OCI-M1 (cell line): ENCODE measurements at places on chromosomes 4 and X.

GRCh38 chr4:173332963-173333657, 1.0 kb downstream of the HMGB2 start:
- DNase-seq: peak; percentile 59

DNA sequence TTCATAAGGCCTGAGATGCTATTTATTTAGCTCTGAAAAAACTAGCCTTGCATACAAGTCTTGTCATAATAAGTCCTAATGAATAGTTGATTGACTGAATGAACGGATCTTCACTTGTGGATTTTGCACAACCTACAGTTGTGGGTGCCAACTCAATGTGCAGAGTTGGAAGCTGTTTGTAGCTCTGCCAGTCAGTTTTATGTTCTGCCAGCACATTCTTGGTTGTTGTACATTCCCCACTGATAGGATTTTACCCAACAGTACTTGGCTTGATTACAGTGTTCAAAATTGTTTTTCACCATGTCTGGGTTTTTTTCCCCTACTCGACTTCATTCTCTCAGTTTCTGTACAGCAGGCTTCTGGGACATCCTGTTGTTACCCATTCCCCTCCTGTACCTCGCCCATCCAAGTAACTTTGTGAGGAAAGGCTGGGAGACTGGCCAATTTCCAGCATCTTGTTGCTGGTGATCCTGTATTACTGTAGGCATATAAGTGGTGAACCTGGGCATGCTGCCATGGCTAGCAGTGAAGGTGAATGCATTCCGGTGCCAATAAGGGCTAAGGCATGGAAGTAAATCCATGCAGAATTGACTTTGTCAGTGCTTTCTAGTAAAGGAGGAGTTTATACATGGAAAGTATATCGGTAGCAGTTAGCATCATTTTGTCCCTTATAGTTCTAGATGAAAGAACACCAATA, 22.8 kb downstream of the IL1RAPL1 start:
- no peak for DNase-seq

- DNase-seq: no peak
Observed at GRCh38 chr4:113646442-113646822, 115.1 kb downstream of the CAMK2D start.

- no peak for DNase-seq
Observed at GRCh38 chrX:23662853-23663252, 4.4 kb upstream of the PRDX4 start.

DNA sequence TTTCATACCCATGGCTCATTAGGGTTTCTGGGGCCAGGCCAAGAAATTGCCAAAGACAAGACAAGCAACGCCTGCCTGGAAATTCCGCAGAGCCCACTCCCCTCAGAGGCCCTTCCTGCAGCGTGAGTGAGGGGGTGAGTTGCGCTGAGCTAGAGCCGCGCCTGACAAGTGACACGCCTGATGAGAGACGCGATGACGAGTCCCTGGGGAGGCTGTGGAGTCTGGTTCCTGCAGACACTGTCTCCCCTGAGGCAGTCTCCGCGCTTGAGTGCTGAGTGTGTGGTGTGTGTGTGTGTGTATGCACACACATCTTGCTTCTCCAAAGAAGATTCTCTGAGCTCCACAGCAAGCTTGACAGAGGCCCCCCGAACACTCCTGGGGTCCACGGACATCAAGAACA, 269.8 kb downstream of the BCOR start:
- DNase-seq: no peak

DNA sequence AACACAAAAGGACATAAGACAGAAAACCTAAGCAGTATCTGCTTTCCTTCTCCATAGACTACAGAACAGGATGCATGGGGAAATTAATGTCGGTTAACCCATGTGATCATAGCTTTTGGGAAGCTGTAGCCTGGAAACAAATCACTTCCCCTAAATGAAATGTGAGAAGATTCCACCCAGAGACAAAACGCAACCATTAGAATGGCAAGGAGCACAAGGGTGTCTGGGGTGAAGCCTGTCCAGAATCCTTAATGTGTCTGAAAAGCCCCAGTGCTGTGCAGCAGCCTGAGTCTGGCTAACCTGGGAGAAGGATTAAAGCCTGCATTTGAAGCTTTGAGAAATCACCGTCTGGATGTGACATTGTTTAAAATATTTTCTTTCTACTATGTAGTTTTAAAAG, 213.3 kb downstream of the ANKRD50 start:
- DNase-seq: peak; percentile 21

DNA sequence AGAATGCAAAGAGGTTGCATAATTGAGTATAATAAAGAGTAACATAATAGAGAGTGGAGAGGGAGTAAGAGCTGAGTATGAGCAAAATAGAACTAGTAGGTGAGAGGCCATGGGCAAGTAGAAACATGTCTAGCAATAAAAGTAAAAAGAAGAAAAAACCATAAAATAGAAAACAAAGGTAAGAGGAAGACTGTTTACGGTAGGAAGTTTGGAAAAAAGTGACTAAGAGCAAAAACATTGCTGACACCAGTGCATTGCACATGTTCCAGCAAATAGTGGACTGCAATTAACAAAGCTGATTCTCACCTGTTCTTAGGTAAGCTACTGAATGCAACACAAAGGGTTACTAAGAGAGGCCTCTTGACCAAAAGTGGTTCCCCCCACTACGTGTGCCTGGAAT, 202.9 kb downstream of the TEX13A start:
- DNase-seq: no peak

GRCh38 chr4:113050371-113050755, 910 bp downstream of the ANK2 start:
- no peak for DNase-seq

GRCh38 chr4:42482516-42483327, 85.4 kb downstream of the SHISA3 start:
- DNase-seq: peak; percentile 42

DNA sequence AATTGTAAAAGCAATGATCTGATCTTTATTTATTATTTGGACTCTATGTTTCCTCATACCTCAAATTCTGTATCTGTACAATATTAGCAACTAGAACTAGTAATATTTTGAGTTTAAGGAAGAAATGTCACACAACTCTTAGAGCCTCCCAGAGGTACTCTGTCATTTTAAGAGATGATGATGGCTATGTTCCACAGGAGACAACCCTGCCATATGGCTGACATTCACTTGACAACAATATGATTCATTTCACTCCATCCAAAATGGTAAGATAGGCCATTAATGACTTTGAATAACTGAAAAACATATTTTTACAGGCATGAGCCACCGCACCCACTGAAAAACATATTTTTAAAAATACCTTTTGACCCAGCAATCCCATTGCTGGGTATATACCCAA, 190.3 kb downstream of the MAML3 start:
- DNase-seq: no peak

- DNase-seq: no peak
Observed at GRCh38 chrX:2628751-2629315, 62.3 kb upstream of the CD99 start.

DNA sequence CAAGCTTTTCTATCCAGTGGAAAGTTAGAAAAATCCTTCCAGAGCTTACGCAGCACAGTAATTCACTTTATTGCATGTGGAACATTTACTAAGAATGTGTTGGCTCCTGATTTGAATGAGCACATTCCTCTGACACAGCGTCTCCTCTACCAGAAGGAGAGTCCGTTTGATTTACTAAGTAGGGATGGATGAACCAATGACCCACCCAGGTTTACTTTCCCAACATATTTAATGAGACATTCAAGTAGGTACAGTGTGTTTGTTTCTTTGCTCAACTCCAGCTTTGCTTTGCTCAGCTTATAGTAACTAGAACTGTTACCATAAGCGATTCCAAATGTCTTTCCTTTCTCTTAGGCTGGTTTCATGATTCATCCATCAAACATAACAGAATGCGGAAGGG, 161.7 kb downstream of the SMARCA1 start:
- DNase-seq: no peak

GRCh38 chrX:6738518-6739470, 203.9 kb upstream of the VCX3A start:
- DNase-seq: no peak

- peak; percentile 10 for DNase-seq
Observed at GRCh38 chr4:9979101-9979701, 42.1 kb downstream of the SLC2A9 start.

DNA sequence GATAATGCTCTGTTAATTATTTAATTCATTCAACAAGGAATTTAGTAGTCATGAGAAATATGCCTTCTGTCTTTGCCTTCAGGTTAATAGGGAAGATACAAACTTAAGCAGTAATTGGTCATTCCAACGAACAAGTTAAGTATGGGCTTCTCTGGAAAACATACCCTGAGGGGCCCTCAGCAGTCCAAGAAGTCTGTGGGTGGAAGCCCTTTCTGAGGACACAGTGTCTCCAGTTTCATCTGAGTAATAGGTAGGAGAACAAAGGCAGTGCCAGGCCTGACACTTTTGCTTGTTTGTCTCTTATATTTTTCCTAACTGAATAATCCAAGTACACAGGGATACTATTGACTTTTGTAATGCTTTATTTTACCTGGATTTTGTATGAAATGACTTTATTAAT, 262.5 kb downstream of the FBXW7 start:
- DNase-seq: no peak

GRCh38 chr4:76306882-76307659, 538 bp downstream of the STBD1 start:
- DNase-seq: peak; percentile 72

- DNase-seq: no peak
Observed at GRCh38 chr4:186917136-186917535, 193.5 kb upstream of the FAT1 start.

- peak; percentile 62 for DNase-seq
Observed at GRCh38 chr4:16264798-16265197, 38.5 kb upstream of the TAPT1 start.

- no peak for DNase-seq
Observed at GRCh38 chrX:120727452-120727851, 97.6 kb upstream of the C1GALT1C1 start.

- DNase-seq: no peak
Observed at GRCh38 chr4:48332661-48333060, 8.7 kb upstream of the SLAIN2 start.

- DNase-seq: no peak
Observed at GRCh38 chr4:62457356-62457755, 1257.2 kb downstream of the ADGRL3 start.

DNA sequence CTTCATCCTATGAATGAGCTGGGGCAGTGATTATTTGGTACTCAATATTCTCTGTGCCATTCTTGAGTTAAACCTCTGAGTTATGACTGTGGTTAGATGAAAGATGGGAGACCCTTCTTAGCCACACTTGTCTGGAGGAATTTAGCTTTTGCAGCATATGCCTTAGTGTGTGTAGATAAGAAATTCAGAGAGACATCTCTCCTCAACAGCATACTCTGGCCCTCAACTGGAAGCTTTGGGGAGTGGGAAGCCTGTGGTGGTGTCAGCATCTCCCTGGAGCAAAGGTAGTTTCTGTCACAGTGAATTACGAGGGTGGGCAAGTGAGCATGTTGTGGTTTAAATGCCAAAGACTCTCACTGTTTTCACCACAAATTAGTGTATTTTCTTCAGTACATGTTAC, 58.7 kb downstream of the UGT2A3 start:
- DNase-seq: peak; percentile 7
